Putamen (tissue), 1 donor: ENCODE measurements at places on chromosomes 4 and X.

DNA sequence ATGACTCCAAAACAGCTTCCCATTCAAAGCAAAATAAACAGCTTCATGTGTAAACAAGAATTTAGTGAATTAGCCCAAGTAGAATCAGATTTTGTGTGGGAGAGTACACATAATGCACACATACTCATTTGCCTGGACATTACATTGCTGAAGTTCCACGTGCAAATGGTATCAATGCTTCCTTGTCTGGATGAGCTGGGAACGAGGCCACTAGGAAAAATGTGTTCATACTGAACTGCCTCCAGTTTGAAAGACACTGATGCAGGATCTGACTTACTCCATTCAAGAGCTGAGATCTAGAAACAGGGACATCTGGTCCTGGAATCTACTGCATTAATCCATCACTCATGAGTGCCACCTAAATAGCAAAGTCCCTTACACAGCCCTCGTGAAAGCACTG is 228.0 kb downstream of the APBB2 start:
- DNase-seq = peak; percentile 87

DNA sequence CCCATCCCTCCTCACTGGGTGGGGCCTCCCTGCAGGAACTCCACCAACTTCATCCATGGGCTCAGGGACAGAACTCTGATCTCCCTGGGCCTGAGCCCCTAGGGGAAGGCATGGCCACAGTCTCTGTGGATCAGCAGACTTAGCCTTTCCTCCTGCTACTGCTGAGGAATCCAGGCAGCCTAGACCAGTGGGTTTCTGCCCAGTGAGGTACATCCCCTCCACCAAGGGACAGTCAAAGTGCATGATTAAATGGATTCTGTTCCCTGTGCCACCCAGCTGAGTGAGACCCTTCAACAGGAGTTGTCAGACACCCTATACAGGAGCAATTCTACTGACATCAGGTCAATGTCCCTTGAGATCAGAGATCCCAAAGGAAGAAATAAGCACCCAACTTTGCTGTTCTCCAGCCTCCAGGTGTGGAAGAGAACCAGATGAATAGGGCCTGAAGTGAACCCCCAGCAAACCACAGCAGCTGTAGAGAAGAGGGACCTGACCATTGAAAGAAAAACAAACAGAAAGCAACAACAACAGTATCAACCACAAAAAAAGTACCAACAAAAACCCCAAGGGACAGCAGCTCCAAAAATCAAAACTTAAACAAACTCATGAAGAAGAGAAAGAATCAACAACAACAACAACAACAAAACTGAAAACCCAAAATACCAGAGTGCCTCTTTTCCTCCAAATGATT is 84.8 kb downstream of the CHIC1 start:
- no peak for DNase-seq

DNA sequence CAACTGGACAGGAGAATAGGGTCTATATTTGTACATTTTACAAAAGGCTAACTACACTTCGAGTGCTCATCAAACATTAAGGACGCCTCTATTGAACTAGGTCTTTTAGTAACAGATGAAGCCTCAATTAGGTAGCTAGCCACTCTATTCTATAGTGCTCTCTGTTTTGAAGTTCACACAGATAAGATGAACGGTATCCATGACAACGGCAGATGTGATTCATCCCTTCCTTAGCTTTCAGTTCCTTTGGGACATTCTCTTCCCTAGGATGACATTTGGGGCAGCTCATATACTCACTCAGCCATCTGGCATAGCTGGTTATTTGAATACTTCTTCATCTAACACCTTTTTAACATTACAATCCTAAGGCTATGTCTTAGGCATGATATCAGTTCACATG is 62.4 kb upstream of the WDFY3 start:
- DNase-seq = no peak

- no peak for DNase-seq
These were observed 203.0 kb downstream of the MAB21L2 start for GRCh38 chr4:150784939-150785338.

- no peak for DNase-seq
These were observed 2.8 kb downstream of the PPP1R3F start for GRCh38 chrX:49272421-49272820.

- no peak for DNase-seq
These were observed 46.4 kb downstream of the FHL1 start for GRCh38 chrX:136193771-136194170.

- no peak for DNase-seq
These were observed 232.5 kb upstream of the POF1B start for GRCh38 chrX:85611926-85612325.
